ENCODE measurements at places on chromosomes 6 and 20. TPM values are rescaled to one million over a fixed set of nuclear protein-coding genes. Genes with fewer than 3 reads are reported as not detected.
A peak's percentile ranks its signal among the peaks of the same experiment; 100 is the strongest.

TBC1D32 gene
- total RNA-seq: 14.0 TPM

GRM1 gene
- not detected for total RNA-seq

LYRM2 gene
- 16.7 TPM for total RNA-seq

TMEM14C gene
- total RNA-seq: 154 TPM

COL21A1 gene
- total RNA-seq: not detected

DNA sequence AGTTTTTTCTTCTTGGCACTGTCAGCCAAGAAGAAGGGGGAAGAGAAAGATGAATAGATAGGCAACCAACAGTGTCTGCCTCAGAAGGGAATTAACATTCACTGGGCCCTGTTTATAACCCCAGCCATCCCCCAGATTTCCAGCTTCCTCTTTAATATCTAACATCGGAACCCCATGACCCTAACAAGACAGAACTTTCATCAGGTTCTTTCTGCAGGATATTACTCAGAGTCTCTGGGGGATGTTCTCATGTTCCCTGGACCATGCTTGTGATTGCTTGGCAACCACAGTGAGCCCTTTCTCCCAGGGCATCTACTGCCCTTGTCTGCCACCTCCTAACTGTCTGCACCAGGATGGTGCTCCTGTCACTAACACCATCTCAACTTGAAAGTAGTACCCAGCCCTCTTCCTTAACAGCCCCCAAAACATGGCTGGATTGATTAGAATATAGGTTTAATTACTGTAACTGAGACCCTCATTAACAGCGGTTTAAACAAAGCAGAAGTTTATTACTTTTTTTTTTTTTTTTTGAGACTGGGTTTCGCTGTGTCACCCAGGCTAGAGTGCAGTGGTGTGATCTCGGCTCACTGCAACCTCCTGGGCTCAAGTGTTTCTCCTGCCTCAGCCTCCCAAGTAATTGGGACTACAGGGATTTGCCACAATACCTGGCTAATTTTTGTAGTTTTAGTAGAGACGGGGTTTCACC, 12.0 kb upstream of the PTPN1 start:
- H3K27me3 ChIP-seq: no peaks in the 10 kb centered on the region
- H3K4me3 ChIP-seq: no peak overlapping the region
- peaks cover 22% of the 10 kb centered on the region for H3K4me1 ChIP-seq

DNA sequence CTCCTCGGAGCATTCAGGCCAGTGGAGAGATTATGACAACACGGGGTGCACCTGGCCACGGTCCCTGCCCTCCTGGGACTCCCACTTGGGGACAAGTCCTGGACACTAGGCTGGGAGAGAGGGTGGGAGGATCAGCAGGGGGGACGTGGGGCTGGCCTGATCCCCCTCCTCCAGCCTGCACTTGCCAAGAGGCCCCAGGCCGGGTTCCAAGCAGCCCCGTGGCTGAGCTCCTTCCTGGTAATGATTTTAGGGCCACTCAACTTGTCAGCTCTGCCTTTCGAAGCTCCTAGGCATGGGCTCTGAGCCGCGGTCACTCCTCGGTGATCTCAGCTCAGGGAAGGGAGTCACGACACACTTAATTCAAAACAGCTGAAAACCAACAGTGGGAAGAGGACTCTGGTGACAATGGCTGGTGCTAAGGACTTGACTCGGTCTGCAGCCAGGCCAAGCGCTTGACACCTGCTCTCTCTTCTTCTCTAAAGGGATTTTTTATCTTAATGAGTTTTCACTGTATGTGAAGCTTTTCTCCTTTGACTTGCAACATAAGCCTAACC, 161.7 kb downstream of the BMP7 start:
- no peak for DNase-seq
- no peaks in the 10 kb centered on the region for H3K4me1 ChIP-seq
- H3K36me3 ChIP-seq: no peaks in the 10 kb centered on the region
- H3K27me3 ChIP-seq: peaks cover 77% of the 10 kb centered on the region

DNA sequence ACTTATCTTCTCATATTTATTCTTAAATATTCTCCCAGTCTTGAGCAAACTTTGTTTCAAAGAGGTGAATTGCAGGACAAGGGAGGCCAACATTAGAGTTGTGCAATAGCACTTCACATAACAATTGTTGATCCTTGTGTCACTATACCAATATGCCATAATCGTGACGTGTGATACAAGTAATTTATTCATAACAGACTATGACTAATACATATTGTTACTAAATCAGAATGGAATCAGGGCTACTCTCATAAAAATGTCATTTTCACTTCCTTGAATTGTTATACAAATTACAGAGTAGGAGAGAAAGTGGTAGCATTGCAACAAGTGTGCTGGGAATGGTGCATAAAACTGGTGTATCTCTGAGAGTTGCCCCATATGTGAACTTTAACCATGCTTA, 37.2 kb upstream of the PLCB1 start:
- no peaks in the 10 kb centered on the region for H3K27me3 ChIP-seq
- no peaks in the 10 kb centered on the region for H3K36me3 ChIP-seq
- peak overlapping the region; percentile 43 for H3K27ac ChIP-seq
- H3K4me1 ChIP-seq: peaks cover 20% of the 10 kb centered on the region
- no peak for DNase-seq

DNA sequence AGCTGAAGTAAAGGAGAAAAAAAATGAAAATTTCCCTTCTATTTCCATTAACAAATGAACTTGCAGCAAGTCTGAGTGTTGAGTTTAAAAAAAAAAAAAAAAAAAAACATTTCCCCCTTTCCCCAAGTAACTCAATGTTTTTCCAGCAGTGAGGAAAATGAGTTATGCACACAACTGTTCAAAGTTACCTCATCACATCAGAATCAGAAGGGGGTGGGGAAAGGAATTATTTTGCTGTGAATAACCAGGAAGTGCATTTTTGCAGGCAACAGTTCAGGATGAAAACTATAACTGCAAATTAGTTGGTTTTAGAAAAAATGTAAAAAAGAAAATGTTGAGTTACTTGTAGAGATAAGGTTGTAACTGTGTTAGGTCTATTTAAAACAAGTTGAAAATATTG, 568.9 kb upstream of the CITED2 start:
- DNase-seq: no peak
- H3K4me3 ChIP-seq: no peak overlapping the region
- peaks cover 14% of the 10 kb centered on the region for H3K4me1 ChIP-seq
- no peaks in the 10 kb centered on the region for H3K36me3 ChIP-seq

GRCh38 chr6:165184192-165184979, 125.0 kb downstream of the C6orf118 start:
- no peak overlapping the region for H3K4me3 ChIP-seq
- no peaks in the 10 kb centered on the region for H3K36me3 ChIP-seq
- no peak overlapping the region for H3K27ac ChIP-seq
- H3K4me1 ChIP-seq: no peaks in the 10 kb centered on the region
- no peak for DNase-seq
- H3K27me3 ChIP-seq: no peaks in the 10 kb centered on the region

DNA sequence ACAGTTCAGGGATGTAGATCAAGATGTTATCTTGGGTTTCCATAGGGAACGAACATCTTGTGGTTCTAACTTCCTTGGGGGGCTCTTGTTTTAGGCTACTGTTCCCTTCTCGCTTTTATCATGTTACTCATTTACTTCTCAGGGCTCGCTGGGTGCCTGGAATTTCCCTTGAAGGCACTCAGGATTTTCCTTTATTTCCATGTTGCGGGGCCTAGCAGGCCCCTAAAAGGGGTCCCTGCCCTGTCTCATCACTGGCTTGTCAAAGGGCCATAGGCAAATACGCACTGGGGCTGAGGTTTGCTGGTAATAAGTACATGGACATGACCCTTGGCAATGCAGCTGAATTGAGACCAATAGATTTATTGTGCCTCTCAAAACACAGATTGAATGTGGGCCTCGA, 262.3 kb downstream of the CDH4 start:
- no peak overlapping the region for H3K4me3 ChIP-seq
- no peaks in the 10 kb centered on the region for H3K4me1 ChIP-seq
- no peak overlapping the region for H3K27ac ChIP-seq
- peaks cover 97% of the 10 kb centered on the region for H3K27me3 ChIP-seq
- H3K36me3 ChIP-seq: no peaks in the 10 kb centered on the region

DNA sequence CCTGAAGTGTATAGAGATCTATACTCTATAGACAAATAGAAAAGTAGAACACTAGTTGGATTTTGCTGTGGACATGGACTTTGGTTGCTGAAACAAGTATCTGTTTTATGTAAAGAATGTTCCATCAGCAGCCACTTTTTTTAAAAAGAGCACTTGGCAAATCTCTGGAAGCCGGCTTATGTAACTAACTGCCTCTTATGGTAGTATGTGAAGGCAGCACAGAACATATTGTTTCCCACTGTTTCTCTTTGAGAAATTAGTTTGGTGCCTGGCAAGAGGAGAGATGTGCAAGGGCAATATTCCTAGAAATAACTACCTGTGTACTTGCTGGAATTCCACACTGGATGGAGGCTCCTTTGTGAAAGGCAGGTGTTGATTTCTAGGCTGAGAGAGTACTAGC, 242.3 kb upstream of the PREP start:
- no peaks in the 10 kb centered on the region for H3K4me1 ChIP-seq
- no peaks in the 10 kb centered on the region for H3K36me3 ChIP-seq
- peak; percentile 10 for DNase-seq
- H3K4me3 ChIP-seq: no peak overlapping the region
- H3K27me3 ChIP-seq: no peaks in the 10 kb centered on the region
- H3K27ac ChIP-seq: no peak overlapping the region

DNA sequence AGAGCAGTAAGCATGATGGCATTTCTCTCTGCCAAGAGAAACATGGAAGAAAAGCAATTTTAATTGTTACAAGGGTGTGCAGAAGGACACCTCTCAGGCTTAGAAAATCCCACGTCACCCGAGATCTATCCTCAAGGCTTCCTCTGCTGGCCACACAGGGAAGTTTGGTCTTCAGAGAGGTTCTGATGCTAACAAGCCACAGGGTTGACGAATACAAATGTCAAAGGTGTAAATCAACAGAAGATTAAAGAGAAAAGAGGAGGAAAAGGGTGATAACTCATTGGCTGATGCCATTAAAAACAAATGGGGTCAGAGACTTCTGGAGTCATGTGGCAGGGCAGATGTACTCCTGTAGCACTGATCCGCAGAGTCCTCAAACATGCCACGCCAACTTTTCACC, 33.6 kb upstream of the SPDEF start:
- peaks cover 37% of the 10 kb centered on the region for H3K4me1 ChIP-seq
- no peaks in the 10 kb centered on the region for H3K36me3 ChIP-seq
- no peak overlapping the region for H3K27ac ChIP-seq
- no peaks in the 10 kb centered on the region for H3K27me3 ChIP-seq

DNA sequence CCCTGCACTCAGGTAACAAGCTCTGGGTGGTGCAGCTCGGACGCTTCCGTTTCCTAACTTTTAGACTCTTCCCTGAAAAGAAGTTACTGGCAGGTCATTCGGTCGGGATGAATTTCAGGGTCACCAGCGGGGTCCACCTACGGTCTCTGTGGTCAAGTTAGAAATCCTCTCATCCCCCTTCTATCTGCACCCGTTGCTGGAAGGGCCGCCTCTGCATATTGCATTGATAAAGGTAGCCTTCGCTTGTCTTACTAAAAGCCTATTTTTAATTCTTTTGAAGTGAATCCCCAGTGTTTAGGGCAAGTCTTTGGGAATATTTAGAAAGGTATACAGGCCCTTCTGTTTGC, 47.3 kb downstream of the LRRN4 start:
- no peak for DNase-seq
- H3K36me3 ChIP-seq: no peaks in the 10 kb centered on the region
- H3K4me1 ChIP-seq: peaks cover 29% of the 10 kb centered on the region
- H3K27ac ChIP-seq: no peak overlapping the region
- peak overlapping the region; percentile 97 for H3K4me3 ChIP-seq
- no peaks in the 10 kb centered on the region for H3K27me3 ChIP-seq

DNA sequence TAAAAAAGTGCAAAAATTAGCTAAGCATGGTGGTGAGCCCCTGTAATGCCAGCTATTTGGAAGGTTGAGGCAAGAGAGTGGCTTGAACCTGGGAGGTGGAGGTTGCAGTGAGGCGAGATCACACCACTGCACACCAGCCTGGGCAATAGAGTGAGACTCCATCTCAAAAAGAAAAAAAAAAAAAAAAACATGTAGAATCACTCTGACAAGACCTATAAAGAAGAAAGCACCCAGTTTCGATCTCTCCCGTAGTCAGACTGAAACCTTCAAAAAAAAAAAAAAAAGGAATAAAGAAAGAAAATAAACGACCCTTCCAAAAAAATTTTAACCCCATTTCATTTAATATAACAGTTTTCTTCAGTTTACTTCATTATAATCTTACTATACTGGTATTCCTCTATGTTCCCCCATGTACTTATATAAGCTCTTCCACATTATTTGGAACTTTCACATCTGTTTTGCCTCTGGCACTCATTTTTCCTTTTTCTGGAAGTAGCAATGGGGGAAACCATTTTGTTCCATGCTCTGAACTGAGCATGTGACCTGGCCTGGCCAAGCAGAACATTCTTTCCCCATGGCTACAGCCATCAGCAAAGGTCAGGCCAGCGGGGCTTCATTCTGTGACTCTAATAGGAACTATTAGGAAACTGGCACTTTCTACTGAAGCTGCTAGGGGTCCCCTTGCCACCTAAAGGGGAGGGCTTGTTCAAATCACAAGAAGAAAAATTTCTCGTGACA, 9.6 kb downstream of the SLC18B1 start:
- no peaks in the 10 kb centered on the region for H3K4me1 ChIP-seq
- no peak overlapping the region for H3K27ac ChIP-seq
- no peak overlapping the region for H3K4me3 ChIP-seq
- no peak for DNase-seq
- no peaks in the 10 kb centered on the region for H3K27me3 ChIP-seq
- H3K36me3 ChIP-seq: peaks cover 33% of the 10 kb centered on the region

GRCh38 chr6:71388856-71389527, 100.4 kb downstream of the OGFRL1 start:
- peaks cover 61% of the 10 kb centered on the region for H3K4me1 ChIP-seq
- H3K27me3 ChIP-seq: no peaks in the 10 kb centered on the region
- no peak overlapping the region for H3K4me3 ChIP-seq
- H3K27ac ChIP-seq: peak overlapping the region; percentile 80
- DNase-seq: no peak

DNA sequence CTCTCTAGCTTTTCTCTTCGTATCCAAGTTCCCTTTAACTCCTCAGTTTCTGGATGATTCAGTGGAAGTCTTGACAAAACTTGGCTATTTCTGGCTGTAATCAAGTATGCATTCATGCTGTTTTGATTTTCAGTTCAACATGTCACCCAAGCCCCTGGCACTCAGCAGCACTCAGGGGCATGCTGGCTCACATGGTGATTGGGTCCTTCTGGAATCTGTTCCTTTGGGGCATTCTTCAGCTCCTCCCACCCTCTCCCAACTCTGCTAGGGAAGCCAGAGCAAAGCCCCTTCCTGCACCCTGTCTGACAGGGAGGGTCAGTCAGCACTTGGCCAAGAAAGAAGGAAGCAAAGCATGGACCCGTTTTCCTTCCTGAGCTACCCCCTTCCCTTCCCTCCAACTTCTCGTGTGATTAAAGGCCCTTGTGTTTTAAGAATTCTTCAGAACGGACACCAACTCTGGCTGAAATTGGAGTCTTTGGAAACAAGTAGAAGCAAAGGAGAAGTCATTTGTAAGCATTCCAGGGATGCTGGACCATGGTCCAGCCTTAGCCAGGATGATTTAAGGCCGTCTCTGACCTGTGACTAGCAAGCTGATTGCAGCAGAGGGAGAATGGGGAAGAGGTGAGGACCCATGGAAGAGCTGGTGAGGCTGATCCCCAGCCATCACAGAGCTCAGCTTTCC, 7.1 kb downstream of the PLEKHG1 start:
- H3K27ac ChIP-seq: no peak overlapping the region
- no peaks in the 10 kb centered on the region for H3K27me3 ChIP-seq
- no peaks in the 10 kb centered on the region for H3K4me1 ChIP-seq
- 0 out of 2 replicates have a peak, but pooled peaks cover 6% of the 10 kb centered on the region for H3K36me3 ChIP-seq
- no peak overlapping the region for H3K4me3 ChIP-seq
